Stimulated activated naive CD4-positive, alpha-beta T cell (primary cell): ENCODE measurements at places on chromosomes 2 and 18.

GRCh38 chr2:181892799-181893435, 1.4 kb downstream of the ITPRID2 start:
- DNase-seq = no peak

DNA sequence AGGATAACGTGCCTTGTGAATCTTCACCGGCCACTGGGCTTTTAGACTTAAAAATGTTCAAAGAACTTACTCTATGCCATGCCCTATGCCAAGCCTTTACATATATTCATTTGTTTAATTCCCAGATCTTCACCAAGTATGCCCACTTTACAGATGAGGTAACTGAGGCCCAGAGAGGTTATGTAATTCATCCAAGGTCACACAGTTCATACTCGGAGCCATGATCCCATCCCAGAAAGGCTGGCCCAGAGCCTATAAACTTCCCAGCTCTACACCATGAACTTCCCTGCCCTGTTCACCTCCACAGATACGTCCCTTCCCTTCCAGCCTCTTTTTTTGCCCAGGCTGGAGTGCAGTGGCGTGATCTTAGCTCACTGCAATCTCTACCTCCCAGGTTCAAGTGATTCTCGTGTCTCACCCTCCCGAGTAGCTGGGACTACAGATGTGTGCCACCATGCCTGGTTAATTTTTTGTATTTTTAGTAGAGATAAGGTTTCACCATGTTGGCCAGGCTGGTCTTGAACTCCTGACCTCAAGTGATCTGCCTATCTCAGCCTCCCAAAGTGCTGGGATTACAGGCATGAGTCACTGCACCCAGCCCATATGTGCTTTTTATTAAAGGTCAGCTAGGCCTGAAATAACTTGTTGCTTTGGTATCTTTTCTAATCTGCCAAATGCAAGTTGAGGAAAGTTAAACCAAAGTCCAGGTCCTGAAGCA, 44.1 kb downstream of the MTHFD2 start:
- DNase-seq = no peak

- DNase-seq = no peak
Observed at GRCh38 chr2:43135583-43135982, 90.8 kb downstream of the ZFP36L2 start.

DNA sequence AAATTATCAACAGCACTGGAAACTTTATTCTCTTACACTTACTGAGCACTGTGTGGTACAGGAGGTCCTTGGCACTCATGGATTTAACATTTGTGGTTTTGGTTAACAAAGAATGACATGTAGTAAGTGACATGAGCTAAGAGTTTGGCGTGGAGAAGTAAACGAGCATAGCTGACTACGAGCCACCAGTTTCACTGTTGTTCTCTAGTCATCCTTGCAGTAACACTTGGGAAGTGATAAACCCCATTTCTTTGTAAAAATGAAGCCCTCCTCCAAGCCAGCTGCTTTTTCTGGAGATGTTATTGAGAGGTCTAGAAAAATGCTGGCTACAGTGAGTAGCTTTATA, 32.7 kb downstream of the QPCT start:
- DNase-seq = no peak

GRCh38 chr18:13621886-13622619, 104.3 kb downstream of the FAM210A start:
- DNase-seq = no peak

GRCh38 chr18:78406743-78407465, 572.7 kb upstream of the SALL3 start:
- DNase-seq = no peak

DNA sequence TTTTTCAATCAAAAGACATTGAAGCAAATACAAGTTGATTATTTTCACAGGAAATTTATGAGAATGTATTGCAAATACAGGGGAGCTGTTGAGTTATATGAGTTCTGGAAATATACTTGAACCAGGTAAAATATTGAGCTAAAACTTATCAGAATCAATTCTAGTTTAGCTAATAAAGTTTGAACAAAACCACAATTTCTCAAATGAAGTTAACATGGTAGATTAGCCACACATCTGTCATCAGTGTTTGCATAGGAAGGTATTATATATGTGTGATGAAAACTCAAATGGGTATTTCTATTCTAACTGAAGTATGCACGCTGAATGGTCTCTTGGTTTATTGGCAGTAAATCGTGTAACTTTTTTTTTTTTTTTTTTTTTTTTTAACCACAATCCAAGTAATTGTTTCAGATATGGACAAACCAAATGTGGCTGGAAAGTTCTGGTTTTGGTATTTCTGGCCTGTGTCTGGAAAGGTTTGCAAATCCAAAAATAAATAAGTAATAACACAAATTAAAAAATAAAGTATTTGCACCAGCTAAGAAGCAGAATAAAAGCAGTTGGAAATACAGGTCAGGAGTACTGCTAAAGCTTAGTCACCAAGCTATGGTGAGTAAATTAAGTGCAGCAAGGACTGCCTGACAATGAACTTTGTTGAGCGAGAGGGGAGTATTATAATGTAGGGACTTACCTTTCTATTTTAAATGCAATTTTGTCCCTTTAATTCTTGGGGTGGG, 479.1 kb upstream of the FANCL start:
- DNase-seq = no peak

GRCh38 chr2:207484444-207485391, 45.0 kb upstream of the CREB1 start:
- DNase-seq = no peak

- DNase-seq = no peak
Observed at GRCh38 chr2:19857100-19857499, 44.7 kb downstream of the TTC32 start.

- DNase-seq = no peak
Observed at GRCh38 chr18:53093636-53094035, 753.6 kb downstream of the DCC start.

DNA sequence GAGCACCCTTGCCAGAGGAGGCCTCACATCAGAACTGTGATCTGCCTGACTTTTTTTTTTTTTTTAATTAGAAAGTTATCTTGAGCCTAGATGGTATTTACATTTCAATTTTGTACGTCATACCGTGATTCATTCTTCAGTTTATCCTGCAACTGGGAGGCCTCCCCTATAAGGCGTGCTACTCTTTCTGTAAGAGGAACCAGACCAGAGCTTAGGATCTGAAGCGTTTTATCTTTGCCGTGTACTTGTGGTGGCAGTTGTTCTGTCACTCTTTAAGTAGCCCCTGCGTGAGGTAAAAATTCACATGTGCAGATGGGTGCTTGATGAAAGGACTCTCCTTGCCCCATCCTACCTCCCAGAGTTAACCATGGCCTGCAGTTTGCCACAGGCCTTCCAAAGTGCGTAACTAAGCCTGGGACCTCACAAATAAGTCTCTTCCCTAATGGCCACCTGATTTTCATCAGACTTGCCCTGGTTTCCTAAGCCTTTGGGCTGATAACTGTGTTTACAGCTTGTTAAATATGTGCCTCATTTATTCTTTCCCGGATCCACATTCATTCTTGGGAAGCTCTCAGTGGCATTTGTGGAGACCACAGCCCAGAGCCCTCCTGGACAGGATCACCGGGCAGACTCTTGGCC, 96.0 kb downstream of the MTCL1 start:
- no peak for DNase-seq

GRCh38 chr2:2800697-2801096, 469.6 kb upstream of the MYT1L start:
- DNase-seq = no peak
